ENCODE measurements at places on chromosomes 7 and 10.

GRCh38 chr7:20089431-20089830, 127.8 kb downstream of the MACC1 start:
- no peak for DNase-seq

DNA sequence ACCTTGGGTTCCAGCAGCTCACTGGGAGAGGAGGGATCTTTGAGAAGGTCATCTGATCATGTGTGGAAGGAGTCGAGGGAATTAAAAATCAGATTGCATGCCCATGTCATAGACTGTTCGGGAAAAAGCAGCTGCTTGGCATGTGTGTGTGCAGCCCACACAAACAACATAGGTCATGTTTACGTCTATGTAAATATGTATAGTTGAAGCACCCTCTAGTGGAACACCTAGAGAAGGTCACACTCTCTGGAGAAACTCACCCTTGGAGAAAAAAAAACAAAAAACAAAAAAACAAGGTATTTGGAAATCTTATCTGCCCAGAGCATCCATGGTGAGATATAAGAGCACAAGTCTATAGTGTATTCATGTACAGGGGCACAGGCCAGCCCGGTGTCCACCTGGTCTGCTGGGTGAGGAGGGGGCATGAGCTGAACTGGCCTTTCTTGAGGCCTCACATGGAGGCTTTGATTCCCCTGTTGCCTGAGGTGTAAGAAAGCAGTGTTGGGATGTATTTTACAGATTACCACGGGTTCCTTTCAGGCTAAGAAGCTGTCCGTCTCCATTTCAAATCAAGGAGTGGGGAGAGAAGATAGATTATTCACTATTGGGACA, 98.0 kb downstream of the NPY start:
- no peak for DNase-seq

DNA sequence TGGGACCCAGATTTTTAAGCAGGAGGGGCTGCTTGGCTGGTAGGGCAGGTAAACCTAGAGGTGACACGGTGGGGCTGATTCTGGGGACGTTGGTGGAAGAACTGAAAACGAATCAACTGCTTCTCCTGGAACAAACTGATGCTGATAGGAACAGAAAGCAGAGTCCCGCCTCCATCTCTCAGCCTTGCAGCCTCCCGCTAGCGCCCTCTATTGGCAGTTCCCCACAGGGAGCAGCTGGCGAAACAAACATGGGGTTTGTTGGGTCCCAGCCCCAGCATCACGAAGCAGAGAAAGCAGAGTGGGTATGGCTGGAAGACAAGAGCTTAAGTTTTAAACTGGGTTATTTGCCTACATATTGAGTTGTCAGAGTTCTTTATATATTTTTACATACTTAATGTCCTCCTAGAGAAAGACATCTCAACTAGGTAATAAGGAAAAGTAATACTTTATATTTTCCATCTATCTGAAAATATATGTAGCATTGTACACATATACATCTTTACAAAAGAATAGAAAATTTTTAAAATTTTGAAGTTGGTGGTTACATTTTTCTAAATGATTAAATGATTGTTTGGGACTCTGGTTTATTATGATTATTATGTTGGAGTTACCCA, 42.3 kb upstream of the FOXI2 start:
- DNase-seq = no peak

- no peak for DNase-seq
Observed at GRCh38 chr10:119199231-119199992, 8.0 kb upstream of the GRK5 start.

GRCh38 chr7:116392806-116393205, 106.7 kb upstream of the CAV2 start:
- no peak for DNase-seq

GRCh38 chr7:22002726-22003125, 57.0 kb upstream of the CDCA7L start:
- peak; percentile 3 for DNase-seq

DNA sequence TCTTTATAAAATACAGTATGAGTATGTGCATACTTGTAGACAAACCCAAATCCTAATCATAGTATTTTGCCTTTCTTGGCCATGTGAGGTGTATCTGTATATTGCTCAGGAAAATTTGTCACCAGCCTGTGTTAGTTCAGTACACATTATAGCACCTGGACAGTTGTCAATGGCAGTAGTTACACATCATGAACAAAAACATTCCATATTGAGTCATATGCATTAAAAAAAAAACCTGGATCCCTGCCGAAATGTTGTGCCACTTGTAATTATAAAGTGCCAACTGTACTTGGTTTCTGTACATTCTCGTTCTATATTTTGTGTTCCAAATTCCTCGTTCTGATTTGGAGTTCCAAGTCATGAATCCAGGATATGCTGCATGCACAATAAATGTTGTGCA, 410.4 kb downstream of the INHBA start:
- DNase-seq = no peak

DNA sequence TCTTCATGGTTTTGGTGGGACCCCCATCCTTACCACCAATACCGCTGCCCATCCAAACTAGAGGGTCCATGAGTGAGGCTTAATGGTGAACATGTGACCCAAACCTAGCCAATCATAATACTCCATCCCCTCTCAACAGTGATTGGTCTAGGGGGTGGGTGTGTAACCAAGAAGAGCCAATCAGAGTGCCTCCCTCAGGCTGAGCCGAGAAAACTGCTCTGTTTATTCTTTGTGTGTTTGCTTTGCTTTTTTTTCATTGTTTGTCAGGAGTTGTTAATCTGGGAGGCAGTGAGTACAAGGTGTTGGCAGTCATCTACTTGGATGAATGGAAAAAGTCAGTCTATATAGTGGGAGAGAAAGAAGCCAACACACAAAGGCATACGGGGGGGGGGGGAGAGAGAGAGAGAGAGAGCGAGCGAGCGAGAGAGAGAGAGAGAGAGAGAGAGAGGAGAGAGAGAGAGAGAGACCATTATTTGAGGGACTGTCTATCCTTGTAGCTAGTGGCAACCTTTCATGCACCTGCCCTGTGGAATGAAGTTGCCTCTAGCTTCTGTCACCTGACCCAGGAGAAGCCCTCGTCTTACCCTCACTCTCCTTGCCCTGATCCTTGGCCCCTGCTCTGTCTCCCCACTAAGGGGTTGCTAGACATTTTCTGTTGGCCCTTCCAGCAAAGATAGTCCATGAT, 441.7 kb downstream of the TYW1 start:
- no peak for DNase-seq

DNA sequence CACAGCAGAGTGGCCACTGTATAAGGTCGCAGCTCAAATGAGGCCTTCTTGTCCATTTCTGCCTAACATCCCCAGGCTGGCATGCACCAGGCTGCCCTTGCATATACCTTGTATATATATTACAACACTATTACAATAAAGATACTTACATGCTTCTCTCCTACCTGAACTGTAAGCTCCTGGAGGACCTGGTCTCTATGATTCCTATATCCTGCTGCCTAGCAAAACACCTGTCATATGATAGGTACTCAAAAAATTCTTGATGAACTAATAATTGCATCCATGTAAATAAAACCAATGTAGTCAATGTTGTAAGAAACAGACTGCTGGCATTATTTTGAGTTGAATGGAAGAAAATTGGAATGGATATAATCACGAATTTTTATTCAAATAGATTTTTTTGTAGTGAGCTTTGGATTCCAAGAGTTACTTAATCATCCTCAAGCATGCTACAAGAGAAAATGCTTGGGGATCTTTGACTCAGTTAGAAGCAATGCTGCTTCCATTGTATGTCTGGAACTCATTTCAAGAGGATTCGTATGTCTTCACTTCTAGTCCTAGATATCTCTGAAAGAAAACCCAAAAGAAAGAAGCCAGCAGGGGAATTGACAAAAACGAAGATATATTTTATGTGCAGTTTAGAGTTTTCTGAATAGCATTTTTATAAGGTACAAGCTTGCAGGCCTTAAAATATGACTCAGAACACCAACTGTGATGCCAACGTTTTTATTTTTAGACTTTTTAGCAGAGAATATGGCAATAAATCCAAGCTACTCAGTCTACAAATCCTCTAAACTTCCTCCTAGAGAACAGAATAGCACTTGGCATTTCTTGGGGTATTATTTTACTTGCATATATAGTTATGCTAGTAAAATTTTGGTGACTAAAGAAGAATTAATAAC, 53.1 kb downstream of the OSBPL3 start:
- no peak for DNase-seq

- DNase-seq = no peak
Observed at GRCh38 chr10:52879091-52879807, 106.7 kb upstream of the MBL2 start.

GRCh38 chr10:129030603-129030895, 436.5 kb upstream of the MGMT start:
- DNase-seq = no peak

DNA sequence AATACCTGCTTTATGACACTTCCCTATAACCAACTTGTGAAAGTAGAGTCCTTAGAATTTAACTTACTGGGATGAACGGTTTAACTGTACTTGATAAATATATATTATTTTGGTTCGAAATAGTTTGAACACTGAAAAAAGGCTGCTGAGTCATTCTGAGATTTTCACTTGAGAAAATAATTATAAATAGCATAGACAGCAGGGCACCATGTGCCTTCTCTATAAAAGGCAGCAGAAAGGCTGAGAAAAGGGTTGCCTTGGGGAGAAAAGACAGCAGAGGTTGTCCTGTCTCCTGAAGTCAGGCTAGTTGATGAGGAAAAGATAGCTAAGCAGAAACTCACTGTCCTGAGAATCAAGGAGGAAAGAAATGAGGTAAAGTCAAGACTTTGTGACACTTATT, 92.4 kb downstream of the CTTNBP2 start:
- DNase-seq = no peak

DNA sequence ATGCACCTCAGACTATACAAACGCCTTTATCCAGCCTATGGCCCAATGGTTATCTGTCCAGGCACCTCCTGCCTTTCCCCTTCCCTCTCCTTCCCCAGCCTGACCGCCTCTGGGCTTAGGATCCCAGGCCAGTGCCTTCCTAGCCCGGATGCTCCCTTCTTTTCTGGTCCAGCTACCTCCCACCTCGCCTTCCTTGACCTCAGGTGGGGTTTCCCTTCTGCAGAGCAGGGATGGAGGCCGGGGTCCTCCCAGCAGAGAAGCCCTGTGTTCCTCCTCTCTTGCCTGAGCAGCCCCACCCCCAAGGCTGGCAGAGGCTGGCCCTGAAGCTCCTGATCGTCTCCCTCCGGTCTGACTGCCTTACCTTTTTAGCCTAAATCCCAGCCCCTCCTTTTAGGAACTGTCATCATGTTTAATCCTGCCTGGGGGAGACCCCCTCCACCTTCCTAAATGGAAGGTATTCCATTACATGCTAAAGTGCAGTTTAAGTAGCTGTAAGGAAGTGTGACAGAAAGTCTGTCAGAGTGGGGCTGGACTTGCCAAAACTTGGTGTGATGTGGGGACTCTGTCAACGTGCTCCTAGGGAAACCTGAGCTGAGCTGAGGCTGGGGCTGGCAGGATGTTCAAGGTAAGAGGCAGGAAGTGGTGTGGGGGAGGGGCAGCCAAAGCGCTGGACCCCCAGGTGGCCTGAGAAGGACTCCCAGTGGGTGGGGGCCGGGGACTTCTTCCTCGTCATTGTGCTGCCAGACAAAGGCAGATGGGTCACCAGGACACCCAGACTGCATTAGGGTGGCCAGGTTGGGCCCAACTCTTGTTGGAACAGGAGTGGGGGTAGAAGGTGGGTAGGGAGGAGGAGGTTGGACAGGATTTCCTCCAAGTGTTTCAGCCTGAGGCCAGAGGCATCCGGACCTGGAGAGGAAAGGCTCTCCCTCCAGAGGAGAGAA, 39.5 kb downstream of the LBX1 start:
- no peak for DNase-seq

GRCh38 chr10:114856544-114857287, 35.1 kb downstream of the FHIP2A start:
- no peak for DNase-seq

GRCh38 chr7:25636871-25637283, 408.6 kb upstream of the NPVF start:
- DNase-seq = no peak

DNA sequence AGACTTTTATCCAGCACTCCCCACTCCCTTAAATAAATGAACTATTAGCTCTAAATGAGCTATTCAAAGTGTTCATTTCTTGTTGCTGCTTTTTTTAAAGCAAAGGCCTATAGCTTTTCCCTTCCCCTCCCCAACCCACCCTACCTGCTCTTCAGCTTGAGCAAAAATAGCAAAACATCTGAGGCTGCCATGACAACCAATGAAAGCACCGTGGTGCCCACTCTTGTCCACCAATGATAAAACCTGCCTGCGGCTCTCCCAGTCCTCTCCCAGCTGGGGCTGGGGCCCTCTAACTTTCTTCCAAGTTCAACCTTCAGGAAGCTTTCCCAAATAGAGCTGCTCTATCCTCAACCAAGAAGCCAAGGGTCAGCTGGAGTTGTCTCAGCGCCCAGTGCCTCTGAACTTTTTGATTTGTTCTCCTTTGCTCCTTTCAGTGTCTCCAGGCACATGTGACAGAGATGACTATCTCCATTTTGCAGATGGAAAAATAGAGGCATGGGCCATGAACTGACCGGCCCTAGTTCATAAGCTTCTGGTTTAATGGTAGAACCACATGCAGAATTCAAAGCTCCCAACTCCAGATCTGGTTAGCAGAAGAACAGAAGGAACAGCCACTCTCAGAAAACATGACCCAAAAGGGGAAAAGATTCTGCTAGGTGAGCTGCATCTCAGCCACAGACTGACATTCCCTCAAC, 47.7 kb downstream of the PIK3AP1 start:
- DNase-seq = no peak

GRCh38 chr10:104406715-104407650, 53.4 kb downstream of the CFAP58 start:
- peak; percentile 7 for DNase-seq

GRCh38 chr7:149787428-149788299, 14.3 kb upstream of the ZNF467 start:
- DNase-seq = no peak

DNA sequence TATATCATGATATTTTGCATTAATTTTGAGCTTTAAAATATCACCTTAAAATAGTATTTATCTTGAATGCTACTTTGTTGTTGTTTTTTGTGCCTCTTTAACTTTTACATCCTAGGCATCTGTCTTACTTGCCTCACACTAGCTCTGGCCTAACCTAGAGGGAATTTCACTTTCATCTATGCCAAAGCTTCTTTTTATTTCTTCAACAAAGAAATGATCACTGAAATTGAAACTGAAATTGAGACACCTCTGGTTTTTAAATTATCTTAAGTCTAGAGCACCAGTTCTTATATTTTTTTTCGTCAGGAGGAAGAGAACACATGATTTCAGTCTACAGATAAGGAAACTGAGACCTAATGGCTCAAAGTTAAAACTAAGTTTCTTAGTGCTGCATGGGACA, 3.5 kb upstream of the SCIN start:
- DNase-seq = no peak

DNA sequence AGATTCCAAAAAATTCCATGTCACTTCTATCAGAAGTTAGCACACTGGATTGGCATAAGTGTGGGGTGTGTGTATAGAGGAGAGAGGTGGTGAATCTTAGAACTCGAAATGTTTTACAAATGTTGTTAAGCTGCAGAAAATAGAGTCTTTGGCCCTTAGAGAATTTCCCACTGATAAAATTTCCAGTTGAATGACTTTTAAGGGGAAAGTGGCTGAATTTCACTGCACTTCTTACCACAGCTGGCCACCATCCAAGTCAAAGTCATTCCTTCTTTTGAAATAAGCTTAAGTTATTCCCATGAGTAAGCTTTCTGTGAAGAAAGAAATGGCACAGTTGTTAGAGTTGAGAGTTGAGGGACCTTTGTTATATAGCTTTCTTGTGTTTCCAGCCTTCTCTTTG, 13.9 kb downstream of the VCL start:
- peak; percentile 19 for DNase-seq

Measured in renal cortex interstitium (tissue), 15 donors.